ENCODE measurements at places on chromosomes 1 and 21.
A peak's percentile ranks its signal among the peaks of the same experiment; 100 is the strongest.

- DNase-seq, result peak; percentile 18
Measured at GRCh38 chr21:17818186-17819113, 706 bp downstream of the C21orf91 start.

DNA sequence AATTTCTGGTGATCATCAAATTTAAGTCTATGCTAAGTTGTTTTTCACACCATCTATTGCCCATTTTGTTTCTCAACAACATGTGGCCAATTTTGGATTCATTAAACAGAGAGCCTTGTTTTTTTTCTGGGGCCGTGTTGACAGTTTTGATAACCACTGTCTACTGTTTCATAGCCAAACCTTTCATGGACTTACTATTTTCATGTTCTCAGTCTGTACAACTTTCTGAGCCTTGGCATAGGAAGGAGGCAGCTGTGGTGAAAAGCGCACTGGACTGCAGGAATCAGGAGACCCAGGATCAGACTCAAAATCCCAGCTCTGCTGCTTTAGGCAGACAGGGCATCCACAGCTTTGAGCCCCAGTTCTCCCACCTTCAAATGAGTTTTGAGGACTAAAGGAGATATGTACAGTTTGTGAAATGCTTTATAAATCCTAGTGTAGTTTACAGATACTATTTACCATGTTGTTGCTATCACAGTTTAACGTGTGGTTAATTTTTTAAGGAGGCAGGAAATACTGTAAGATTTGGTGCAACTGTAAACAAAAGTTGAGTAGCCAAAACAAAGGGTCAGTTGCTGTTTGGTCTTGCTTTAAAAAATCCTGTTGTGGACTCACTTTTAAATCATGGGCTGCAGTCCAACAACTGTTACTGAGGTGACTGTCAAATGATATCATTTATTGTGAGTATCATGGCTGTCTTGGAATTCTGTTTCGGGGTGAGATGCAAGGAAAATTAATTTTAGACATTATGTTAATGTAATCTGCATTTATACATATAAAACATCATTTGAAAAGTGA is 2.9 kb downstream of the MACO1 start:
- no peak for DNase-seq

- no peak for DNase-seq
Measured at GRCh38 chr1:246748867-246749266, 24.7 kb downstream of the SCCPDH start.

GRCh38 chr21:40049931-40050290 is 182.7 kb downstream of the PCP4 start:
- peak; percentile 62 for DNase-seq

- DNase-seq, result peak; percentile 34
Measured at GRCh38 chr1:94240822-94241221, 3.4 kb upstream of the ARHGAP29 start.

DNA sequence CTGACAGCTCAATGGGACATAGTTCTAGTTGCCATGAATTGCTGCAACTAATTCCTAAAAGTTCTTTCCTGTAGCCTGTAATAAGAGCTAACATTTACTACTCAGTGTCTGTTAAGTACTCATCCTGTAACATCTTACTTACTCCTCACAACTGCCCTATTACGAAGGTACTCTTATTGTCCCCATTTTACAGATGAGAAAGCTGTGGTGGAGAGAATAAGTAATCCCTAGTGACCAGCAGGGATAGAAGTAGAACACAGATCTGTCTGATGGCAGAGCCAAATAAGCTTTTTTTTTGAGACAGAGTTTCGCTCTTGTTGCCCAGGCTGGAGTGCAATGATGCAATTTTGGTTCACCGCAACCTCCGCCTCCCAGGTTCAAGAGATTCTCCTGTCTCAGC is 3.1 kb downstream of the STK40 start:
- DNase-seq, result no peak

- peak; percentile 28 for DNase-seq
Measured at GRCh38 chr21:15592271-15592860, 137.4 kb upstream of the USP25 start.

DNA sequence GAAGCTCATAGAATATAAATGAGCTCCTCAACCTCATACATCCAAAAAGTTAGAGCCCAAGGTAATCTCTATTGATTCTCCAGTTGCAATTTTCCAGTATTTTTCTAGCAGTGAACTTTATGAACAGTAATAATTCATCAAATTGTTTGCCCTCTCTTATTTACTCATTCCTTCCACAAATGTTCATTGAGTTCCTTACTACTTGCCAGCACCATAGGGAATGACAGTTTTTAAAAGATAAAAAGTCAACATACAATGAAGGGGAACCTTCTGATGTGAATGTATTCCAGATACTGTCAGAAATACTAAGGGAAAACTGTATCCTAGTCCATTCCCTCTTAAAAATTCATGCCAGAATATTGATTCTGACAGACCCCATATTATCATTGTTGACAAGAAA is 277.0 kb upstream of the C1orf87 start:
- no peak for DNase-seq

GRCh38 chr1:224929335-224930237 is at the start of gene DNAH14:
DNAH14 (plus strand) TSS chr1:224929675; CDS start chr1:224952703, 23,028 bp downstream.
- DNase-seq, result peak; percentile 85

DNA sequence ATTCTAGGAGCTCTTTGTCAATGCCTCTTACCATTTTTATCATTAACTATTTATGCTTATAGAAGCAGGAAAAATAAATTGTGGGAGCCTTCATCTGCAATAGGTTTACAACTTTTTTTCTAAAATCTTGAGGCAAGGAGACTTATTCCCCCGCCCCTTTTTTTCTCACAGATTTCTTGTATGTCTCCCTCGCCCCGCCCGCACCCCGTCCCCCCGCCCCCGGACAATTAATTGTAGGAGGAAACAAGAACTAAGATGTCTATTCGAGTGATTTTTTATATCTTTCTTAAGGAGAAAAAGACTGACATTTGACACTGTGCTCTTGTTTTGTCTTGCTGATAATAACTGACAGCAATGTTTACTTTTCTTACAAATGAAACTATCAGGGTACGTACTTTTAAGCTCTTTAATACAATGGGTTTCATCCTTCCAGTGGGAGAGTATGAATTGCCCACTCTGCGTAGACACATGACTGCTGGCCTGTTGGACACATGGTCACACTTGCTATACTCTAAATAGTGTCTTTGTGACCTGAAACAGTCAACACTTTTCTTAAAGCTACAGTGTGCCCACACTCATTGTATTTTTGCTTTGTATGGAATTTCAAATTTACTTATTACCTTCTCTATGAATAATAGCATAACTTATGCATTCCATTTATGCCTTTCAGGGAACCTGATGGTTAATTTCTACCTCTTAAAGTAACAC is 1.5 kb upstream of the IVNS1ABP start:
- DNase-seq, result no peak

DNA sequence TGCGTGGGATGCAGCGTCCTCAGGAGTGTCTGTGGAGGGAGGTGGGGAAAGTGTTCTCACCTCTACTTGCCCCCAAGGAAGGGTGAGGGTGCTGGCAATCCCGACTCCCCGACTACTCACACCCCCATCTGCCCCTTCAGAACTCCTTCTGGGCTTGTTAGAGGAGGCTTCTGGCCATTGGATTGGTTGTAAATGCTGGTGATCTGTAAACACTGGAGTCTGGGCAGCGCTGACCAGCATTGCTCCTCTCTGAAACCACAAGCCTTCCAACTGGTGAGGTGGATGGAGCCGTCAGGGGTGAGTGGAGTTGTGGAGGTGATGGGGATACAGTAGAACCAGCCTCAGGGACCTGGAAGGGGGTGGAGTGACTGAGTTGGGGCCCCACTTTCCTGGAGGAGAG is 59.3 kb downstream of the NKAIN1 start:
- no peak for DNase-seq

GRCh38 chr1:100478816-100479215 is 59.1 kb upstream of the GPR88 start:
- no peak for DNase-seq

GRCh38 chr1:93593854-93594602 is 87.6 kb downstream of the BCAR3 start:
- no peak for DNase-seq

GRCh38 chr1:58446368-58446767 is 100.2 kb downstream of the OMA1 start:
- DNase-seq, result no peak

- DNase-seq, result peak; percentile 30
Measured at GRCh38 chr21:39386194-39386593, 37.3 kb upstream of the HMGN1 start.

- peak; percentile 39 for DNase-seq
Measured at GRCh38 chr1:214603819-214604252, 841 bp downstream of the CENPF start.

DNA sequence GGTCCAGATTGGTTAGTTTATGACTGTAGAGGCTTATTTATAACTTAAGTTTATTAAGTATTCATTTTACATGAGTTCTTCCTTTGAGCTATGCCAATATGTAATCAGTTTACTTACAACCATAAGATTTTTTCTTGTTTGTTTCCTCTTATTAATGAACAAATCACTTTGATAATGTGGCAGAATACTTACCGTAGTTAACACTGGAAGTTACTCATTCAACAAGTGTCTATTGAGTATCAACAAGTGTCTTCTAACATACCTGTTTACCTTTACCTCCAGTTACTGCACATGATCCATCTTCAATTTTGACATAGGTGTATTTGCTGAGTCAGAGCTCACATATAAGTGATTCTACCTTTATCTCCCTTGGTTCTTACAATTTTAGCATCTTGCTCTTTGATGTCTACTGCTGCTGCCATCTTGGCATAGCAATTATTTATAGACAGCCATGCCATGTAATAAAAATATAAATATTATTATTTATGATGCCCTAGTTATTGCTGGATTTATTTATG is 205.7 kb downstream of the NCAM2 start:
- DNase-seq, result no peak

- DNase-seq, result no peak
Measured at GRCh38 chr1:223114871-223115270, 28.2 kb downstream of the TLR5 start.

DNA sequence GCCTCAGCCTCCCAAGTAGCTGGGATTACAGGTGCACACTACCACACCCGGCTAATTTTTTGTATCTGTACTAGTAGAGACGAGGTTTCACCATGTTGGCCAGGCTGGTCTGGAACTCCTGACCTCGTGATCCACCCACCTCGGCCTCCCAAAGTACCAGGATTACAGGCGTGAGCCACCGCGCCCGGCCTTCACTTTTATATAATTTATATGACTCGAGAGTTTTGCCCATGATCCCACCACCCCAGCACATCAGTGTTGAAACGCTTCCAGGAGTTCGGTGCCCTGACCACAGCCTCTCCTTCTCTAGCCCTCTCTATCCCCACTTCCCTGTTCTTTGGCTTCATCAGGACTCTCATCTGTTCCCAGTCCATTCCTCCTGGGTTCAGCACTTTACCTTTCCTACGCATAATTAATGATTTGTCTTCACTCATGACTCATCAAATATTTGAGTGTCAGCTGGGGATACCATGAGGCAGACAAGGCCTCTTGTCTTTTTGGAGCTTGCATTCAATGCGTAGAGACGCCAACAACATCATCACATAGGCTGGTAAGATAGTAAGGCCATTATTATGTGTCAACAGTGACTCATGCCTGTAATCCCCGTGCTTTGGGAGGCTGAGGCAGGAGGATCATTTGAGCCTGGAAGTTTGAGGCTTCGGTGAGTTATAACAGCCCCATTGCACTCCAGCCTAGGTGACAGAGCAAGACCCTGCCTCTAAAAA is 1.4 kb downstream of the PMF1 start:
- DNase-seq, result no peak

GRCh38 chr1:54312796-54313316 is 93.3 kb downstream of the SSBP3 start:
- DNase-seq, result no peak

DNA sequence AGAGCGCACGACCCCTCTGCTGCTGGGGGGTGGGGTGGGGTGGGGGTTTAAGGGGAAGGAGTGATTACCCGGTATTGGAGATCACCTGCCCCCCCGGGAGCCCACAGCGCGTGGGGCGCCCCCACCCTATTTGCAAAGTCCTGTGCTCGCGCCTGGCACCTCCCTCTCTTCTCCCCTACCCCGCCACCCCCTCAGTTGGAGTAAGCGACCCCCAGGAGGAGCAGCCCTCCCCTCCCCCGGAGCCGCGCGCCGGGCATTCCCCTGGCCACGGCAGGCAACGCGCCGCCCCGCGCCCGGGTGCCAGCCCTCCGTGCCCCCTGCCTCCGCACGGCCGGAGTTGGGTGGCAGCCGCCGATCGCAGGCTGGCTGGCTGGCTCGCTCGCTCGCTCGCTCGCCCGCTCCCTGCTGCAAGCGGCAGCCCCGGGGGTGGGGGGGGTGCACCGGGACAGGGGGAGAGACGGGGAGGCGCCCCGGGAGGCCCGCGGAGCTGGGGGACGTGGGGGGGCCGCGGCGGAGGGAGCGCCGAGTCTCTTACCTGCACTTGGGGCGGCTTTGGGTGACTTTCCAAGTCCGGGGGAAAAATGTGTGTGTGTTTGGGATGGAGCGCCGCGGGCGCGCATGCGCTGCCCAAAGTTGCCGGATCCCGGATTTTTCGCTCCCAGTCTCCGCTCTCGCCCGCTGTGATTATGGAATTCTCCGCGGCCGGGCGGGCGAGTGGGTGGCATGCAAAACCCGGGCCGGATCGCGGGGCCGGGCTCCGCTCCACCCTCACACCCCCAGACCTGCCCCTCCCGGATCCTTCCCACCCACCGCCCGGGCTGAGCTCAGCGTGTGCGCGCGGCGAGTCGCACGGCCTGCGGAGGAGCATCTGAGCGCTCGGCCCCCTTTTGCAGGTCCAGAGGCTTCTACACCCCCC is at the start of gene CASZ1:
Gene CASZ1, minus strand, starts transcription at position 618 of the 916 bp plus-strand sequence. CDS start 102,757 bp downstream, outside the sequence.
- peak; percentile 97 for DNase-seq

DNA sequence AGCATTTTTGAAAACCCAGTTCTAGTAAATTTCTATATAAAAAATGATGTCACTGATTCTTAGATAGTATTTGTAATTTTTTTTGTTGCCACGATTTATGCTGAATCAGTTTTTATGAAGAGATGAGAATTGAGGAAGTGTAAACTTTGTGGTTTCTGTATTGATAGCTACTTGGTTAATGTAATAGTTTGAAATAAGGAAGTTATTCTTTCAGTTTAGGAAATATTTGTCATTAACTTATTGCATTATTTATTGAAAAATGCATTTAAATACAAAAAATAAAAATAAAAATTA is 97.8 kb downstream of the ZFYVE9 start:
- no peak for DNase-seq

DNA sequence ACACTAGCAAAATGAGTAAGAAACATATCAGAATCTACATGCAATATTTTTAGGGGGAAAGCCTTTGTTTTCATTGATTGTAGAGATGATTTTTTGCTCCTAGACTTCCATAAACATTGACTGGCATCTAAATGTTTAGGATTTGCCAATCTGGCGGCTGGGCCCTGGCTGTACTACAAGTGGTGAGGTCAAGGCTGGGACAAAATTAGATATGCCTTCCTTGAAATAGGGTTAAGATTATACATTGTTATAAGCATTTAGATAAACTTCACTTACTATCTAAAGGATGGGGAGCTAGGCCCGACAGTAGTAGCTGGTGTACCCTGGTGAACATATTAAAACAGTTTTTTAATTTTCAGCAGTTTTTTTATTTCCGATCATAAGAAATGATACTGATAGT is 5.2 kb downstream of the NFIA start:
- no peak for DNase-seq
